ENCODE measurements at places on chromosomes 16 and 17. TPM values are rescaled to one million over a fixed set of nuclear protein-coding genes. Genes with fewer than 3 reads are reported as not detected.
A peak's percentile ranks its signal among the peaks of the same experiment; 100 is the strongest.

DNA sequence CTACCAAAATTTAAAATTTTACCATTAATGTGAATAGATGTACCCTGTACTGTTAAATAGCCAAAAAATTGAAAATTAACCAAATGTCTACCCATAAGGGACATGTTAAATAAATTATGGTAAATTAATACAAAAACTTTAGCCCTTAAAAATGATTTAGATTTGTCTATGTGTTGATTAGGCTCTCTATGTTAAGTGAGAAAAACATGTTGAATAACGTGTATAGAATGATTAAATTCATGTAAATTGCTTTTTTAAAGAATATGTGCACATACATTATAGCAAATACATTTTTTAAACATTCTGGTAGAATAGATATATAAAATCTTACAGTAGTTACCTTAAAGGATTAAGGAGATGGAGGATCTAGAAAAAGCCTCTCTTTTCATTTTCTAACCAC is 59.5 kb downstream of the BRIP1 start:
- no peak for DNase-seq

- no peak for DNase-seq
Observed at GRCh38 chr16:3607161-3607560, 4.2 kb downstream of the SLX4 start.

Gene MAZ
- 330 TPM for total RNA-seq

DNA sequence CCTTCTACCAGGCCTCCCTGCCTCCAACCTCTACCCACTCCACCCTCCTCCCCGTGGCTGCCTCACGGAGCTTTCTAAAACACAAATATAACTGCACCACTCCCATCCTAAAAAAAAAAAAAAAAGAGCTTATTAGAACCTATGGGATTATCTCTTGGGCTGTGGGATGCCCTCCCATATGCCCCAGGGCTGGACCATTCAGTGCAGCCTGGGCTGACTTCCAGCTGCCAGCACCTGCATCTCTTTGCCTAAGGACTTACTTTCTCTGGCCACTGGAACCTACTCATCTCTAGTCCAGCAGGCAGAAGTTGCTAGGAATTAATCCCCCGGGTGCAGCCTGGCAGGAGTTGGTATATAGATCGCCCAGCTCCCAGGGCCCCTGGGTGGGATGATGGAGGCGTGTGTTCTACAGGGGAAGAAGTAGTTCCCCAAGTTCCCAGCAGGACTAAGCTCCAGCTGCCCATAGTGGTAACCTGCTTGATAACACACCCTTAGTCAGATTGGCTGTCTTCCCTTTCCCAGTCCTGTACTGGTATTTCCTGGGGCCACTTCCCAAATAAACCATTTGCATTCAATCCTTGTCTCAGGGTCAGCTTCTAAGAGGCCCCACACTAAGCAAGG is 10.3 kb downstream of the MPP3 start:
- DNase-seq: no peak

DNA sequence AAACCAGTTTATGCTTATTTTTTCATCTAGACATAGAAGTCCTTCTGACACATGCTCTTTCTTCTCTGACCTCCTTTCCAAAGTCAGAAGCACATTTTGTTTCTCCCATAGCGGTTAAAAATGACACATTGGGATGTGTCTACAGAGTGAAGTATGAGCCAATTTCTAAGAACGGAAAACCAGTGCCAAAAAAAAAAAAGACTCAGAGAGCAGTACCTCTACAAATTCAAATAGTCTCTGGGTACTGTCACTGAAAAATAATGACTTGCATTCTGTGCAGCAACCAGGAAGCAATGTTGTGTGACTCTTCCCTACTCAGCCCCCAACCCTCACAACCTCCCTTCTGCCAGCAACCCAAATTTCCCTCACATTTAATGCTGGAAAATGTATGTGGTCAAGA is 145.5 kb upstream of the PMFBP1 start:
- DNase-seq: no peak

- no peak for DNase-seq
Observed at GRCh38 chr17:44901411-44901921, 2.2 kb upstream of the EFTUD2 start.

DNA sequence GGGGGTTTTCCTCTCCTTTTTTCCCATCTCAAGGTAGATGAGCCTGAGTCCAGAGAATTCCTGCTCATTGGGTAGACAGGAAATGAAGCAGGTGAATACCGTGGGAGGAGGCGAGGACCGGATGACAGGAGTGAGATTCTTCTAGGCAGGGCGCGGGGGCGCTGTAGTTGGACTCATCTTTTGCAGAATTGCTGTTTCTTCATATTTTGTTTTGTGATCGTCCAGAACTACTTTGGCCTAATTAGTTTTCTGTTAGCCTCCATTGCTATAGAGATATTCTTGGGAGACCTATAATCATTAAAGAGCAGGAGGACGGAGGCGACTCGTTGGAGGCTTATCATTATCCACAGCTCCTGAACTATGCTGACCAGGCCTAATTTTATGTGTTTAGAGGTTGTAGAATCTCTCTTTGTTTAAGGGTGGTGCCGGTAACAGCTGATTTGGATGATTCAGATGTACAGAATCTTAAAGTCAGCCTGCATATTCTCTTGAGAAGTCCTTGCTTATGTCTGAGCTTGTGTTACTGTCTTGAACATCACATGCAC is 650 bp downstream of the ATP6V0A1 start:
- peak; percentile 68 for DNase-seq

DNA sequence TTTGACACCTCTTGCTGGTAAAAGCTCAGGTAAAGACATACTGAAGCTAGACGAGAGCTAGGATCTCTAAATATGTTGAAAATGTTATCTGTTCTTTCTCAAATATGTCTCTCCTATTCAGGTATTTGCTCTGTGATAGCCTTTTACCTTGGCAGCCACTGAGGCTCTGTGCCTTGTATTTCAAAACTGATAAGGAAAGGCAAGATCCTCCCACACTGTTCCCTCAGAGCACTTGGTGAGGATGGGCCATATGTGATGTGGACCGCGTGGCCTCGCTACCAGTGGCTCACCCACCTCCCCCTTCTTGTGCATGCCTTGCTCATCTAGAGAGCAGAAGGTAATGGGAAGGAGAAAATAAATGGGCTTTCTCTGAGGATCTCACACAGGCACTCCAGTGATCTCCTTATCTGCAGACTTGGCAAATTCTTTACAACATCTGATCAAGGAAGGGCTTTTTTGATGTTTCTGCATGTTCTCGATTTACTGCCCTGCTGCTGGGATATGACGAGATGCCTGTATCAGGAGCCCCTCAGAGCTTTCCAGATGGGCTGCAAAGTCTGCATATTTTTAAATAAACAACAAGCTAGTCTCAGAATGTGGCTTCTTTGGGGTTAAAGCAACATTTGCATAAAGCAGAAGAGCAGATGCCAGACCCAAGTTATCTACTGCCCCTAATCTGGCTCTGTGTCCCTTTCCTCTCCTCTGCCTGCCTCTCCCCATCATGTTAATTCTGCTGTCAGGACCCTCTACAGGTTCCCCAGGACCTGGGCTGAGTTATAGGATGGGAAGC is 16.9 kb downstream of the HOXB1 start:
- DNase-seq: no peak

- no peak for DNase-seq
Observed at GRCh38 chr17:74633326-74633725, 9.8 kb upstream of the CD300E start.

Gene ASPA
- not detected for total RNA-seq

Gene SERPINF2
- not detected for total RNA-seq

DNA sequence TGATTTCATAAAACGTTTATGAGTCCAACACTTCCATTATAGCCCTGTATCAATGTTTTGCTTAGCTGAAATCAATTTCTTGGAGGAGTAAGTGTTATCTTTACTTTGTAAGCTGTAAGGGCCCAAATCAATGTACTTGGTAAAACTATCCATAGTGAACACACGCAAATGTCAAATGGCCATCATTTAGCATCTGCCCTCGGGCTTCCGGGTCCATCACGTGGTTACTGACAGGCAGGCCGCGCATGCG is 687 bp upstream of the NARF start:
- peak; percentile 93 for DNase-seq

- DNase-seq: no peak
Observed at GRCh38 chr17:550041-550398, 164.6 kb downstream of the VPS53 start.

Gene DPEP2NB
- not detected for total RNA-seq

DNA sequence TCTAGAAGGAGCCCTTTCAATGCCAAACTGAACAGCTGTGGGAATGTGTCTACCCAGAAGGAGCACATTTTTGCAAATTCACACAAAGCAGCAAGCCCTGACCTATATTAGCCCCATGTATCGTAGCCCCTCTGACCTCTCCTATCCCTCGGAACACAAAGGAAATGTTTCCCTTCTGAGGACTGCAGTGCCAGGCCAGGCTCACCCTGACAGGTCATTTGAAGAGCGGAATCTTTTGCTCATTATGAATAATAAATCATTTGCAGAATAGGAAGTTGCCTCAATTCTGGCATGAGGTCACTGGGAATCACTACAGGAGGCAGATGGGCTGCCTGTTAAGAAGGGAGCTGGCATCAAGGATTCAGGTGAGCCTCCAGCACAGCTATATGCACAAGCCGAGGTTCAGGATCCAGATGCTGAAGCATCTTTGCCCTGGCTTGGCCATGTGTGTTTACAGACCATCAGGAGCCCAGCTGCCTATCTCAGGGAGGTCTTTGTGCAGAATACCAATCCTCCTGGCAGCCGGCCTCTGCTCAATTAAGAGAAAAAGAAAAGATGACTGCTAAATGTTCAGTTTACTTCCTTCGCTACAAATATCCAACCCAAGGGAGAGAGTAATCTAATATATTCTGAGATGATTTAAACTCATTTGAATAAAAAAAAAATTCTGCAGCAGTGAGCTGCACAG is 119.4 kb downstream of the USP31 start:
- DNase-seq: no peak

Gene ATAD5
- total RNA-seq: 33.5 TPM

DNA sequence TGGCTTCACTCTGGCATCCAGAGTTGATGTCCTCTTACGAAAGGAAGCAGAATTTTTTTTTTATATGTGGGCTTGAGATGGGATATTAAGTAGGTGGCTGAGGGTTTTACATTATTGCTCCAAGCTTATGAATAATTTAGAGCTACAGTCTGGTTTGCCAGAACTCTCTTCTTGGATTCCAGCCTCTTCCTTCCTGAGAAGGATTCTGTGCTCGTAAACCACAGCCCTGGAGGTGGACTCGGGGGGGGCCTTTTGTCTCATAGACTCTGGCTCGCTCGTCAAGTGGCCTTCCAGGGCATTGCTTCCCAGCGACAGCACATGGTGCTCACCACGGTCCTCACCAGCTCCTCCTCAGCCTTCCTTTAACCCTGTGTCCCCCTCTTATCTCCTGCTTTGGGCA is 43.2 kb downstream of the TMEM11 start:
- DNase-seq: no peak
